ENCODE measurements at places on chromosomes 3 and 15.

DNA sequence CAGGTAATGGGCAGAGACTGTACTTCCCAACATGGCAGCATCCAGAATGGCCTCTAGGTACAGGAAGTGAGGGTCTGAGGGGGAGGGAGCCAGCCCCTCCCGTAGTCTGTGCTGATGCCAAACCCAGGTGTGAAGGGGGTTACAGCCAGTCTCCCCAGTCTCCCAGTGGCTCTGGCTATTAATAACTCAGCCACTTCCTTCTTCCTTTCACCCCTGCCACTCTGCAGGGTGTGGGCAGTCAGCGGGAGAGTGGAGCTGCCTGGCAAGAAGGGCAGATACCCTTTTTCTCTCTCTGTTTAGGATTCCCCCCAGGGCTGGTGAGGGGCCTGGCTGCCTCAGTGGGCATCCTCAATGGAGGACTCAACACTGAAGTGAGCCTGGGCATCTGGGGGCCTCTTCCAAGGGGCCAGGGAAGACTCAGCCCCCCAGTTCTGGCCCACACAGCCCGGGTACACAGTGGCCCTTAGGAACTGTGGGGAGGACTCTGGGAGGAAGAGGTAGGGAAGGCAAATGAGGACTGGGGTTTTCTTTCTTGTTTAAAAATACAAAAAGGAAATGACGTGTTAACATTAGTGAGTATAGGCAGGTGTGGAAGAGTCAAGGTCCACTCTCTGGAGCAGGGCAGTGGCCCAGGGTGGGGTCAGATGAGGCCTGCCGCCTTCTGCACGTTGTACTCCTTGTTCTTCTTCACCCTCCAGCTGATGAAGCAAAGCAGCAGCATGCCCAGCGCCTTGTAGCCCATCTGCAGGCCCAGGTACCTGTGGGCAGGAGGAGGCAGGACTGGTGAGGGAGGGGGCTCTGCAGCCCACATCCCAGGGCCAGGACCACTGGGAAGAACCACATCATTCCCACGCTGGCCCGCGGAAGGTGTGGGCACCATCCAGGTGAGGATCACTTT lies 38.6 kb upstream of the RAB6B start:
- DNase-seq: no peak

DNA sequence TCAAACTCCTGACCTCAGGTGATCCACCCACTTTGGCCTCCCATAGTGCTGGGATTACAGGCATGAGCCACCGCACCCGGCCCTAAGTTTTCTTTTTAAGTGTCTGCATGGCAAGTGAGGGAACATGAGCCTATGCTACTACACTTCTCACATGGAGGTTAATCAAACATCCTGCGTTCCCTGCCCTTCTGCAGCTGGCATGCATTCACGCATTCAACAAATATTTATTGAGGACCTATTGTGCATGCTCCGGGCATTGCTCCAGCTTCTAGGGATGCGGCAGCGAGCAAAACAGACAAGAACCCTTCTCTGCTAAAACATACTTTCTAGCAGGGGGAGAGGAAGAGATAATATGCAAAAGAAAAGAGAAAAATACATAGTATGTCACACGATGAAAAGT lies 42.6 kb upstream of the ACKR4 start:
- DNase-seq: no peak

GRCh38 chr3:151866711-151867410 lies 6.6 kb upstream of the SUCNR1 start:
- no peak for DNase-seq

DNA sequence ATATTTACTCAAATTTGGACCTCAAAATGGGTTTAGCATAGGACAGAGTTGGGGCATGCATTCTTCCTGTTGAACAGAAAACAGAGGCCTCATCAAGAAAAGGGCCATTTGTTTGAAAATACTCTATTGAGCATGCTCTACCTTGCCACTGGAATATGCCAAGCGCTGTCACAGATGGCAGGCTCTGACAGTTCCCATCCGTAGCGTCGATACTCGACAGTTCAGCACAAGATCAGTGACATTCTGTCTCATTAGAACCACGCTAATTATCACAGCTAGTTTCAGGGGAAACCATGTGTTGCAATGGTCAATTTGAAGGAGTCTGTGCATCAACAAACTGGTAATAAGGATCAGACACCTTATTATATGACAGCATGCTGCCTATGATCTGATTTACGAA lies 54.5 kb downstream of the SATB1 start:
- DNase-seq: no peak

DNA sequence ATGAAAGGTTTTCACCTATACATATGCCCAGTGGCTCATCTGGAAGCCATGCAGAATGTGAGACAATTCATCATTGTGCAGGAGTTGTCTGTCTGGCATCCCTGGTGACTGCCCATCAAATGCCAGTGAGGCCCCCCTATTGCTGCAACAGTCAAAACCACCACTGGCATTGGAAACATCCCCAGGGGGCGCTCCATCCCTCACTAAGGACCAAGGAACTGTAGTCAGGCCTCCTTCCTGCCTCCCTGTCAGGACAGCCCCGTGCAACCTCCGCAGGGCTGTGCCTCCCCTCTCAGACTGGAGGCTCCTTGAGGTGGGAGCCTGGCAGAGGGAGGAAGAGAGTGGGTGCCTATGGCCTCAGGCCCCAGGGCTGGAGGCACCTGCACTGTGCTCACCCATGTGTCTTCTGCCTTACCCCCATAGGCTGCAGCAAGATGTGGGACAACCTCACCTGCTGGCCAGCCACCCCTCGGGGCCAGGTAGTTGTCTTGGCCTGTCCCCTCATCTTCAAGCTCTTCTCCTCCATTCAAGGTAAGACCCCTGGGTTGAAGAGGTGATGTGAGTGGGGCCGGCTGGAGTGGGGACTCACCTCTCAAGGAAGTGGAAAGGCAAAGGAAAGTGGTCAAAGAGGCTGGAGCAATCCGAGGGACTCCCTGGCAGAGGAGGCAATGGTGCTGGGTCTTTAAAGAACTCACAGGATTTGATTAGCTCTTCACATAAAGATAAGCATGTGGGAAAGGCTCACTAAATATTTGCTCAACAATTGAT lies 16.5 kb downstream of the VIPR1 start:
- no peak for DNase-seq

DNA sequence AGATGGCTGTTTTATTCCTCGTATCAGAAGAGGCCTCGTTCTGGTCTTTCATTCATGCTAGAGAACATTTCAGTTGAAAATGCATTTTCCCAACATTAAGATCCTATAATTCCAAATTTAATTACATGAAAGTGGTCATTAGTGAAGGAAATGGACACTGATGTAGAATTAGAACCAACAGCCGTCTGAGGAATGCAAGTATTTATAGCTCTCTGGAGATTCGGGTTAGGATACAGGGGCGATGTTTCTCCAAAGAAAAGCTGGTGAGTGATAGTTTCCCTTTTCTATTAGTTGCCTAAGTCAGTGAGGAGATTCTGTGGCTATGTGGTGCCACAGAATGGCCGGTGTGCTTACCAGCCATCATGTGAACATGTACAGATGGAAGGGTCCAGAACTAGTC lies 109.0 kb upstream of the IL12A start:
- no peak for DNase-seq

- peak; percentile 50 for DNase-seq
Observed at GRCh38 chr3:112101916-112102315, 15.7 kb downstream of the C3orf52 start.

- DNase-seq: no peak
Observed at GRCh38 chr3:24541935-24542334, 47.3 kb upstream of the THRB start.

DNA sequence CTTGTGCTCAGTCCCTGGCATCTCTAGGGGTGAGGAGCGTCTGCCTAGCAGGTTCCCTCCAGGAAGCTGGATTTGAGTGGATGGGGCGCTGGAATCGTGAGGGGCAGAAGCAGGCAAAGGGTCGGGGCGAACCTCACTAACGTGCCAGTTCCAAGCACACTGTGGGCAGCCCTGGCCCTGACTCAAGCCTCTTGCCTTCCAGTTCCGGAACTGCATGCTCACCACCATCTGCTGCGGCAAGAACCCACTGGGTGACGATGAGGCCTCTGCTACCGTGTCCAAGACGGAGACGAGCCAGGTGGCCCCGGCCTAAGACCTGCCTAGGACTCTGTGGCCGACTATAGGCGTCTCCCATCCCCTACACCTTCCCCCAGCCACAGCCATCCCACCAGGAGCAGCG lies 5.0 kb downstream of the RHO start:
- no peak for DNase-seq

DNA sequence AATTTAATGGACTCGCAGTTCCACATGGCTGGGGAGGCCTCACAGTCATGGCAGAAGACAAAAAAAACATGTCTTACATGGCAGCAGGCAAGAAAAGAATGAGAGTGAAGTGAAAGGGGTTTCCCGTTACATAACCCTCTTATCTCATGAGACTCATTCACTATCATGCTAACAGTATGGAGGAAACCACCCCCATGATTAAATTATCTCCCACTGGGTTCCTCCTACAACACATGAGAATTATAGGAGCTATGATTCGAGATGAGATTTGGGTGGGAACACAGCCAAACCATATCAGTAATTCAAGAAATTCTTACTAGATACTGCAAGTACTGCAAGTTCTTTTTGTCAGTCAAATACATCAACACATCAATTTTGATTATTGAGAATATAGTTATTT lies 311.4 kb upstream of the SLITRK3 start:
- DNase-seq: no peak

GRCh38 chr15:66878761-66879160 lies 176.7 kb downstream of the SMAD6 start:
- DNase-seq: no peak

- DNase-seq: no peak
Observed at GRCh38 chr3:127997016-127997415, 55.2 kb upstream of the SEC61A1 start.

- DNase-seq: no peak
Observed at GRCh38 chr15:92578096-92578835, 77.3 kb downstream of the FAM174B start.

- DNase-seq: no peak
Observed at GRCh38 chr3:53100818-53101466, 29.3 kb downstream of the RFT1 start.

DNA sequence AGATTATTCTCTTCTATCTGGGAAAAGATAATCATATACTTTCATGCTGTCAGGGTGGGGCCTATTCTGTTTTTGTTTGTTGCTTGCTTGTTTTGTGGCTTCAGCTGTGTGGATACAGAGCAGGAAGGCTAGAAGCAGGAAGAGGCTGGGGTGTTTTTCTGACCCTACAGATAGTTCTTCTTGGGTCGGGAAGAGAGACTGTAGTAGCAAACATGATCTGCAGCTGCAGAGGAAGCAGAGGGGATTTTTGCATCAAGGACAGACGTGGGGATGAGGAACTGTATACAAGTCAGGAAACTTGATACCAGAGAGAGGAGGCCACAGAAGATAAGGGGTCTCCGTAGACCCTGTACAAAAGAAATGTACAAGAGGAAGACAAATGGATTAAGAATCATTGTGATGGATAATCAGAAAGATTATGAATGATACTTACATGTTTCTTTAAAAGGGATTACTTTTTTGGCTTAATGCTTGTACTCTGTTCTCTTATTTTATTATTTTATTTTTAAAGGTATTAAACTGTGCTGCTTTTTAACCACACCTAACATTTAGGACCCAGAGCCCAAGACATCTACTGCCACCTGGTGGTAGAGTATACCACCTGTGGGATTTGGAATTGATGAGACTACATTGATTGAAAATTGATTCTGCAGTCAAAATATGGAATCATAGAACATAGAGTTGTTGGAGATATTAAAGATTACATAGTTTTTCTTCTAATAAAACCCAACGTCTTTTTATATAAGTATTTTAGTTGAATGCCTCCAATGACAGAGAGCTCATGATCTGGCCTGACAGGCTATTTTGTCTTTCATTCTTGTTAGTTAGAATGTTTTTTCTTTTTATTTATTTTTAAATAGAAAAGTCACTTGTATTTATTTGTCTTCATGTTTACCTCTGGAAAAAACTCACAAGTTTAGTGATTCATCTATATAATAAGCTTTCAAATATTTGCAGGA lies 87.3 kb upstream of the ROPN1 start:
- DNase-seq: peak; percentile 46

DNA sequence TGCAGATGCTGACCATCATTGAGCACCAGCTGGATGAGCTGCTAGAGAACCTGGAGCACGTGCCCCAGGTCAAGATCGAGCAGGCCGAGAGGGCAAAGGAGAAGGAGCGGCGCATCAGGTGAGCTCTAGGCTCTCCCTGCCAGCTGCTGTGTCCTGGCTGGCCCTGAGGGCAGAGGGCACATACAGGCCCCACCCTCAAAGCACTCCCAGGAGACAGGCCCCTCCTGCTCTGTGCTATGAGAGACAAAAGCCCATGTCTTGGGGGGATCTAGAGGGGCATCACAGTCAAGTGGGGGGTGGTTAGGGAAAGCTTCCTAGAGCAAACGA lies 39.5 kb downstream of the CFAP100 start:
- no peak for DNase-seq

GRCh38 chr3:32379831-32380500 lies 11.7 kb upstream of the CMTM7 start:
- DNase-seq: no peak

- no peak for DNase-seq
Observed at GRCh38 chr3:33807191-33807590, 8.8 kb downstream of the PDCD6IP start.

- no peak for DNase-seq
Observed at GRCh38 chr3:5657106-5657505, 469.6 kb downstream of the EDEM1 start.

DNA sequence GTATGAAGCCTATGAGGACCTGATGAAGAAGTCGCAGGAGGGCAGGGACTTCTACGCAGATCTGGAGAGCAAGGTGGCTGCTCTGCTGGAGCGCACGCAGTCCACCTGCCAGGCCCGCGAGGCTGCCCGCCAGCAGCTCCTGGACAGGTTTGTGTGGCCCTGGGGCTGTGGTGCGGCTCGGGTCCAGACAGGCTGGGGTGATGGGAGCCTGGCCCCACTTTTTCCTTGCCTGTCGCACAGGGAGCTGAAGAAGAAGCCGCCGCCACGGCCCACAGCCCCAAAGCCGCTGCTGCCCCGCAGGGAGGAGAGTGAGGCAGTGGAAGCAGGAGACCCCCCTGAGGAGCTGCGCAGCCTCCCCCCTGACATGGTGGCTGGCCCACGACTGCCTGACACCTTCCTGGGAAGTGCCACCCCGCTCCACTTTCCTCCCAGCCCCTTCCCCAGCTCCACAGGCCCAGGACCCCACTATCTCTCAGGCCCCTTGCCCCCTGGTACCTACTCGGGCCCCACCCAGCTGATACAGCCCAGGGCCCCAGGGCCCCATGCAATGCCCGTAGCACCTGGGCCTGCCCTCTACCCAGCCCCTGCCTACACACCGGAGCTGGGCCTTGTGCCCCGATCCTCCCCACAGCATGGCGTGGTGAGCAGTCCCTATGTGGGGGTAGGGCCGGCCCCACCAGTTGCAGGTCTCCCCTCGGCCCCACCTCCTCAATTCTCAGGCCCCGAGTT lies 29.0 kb downstream of the PTPN23 start:
- peak; percentile 7 for DNase-seq

- DNase-seq: peak; percentile 96
Observed at GRCh38 chr3:128487813-128488635, 5.0 kb downstream of the GATA2 start.

Measured in AG20443 (cell line).